ENCODE measurements at places on chromosomes 12 and 14.

DNA sequence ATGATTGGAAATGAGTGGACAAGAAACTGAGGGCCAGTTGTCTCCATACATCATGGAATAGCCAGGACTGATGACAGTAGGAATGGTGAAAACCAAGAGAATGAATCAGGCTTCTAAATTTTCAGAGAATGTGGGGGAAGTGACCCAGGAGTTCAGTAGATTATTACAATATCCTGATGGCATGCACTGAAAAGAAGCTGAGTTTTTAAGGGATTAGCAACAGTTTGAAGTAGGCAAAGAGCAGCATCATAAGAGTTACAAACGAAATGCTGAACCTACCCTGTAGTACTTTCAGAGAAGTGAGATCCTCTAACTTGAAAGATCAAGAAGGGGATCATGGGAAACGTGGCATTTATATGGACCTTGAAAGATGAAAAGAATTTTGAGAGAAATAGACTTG lies 13.2 kb downstream of the SLC2A14 start:
- peak; percentile 48 for DNase-seq

DNA sequence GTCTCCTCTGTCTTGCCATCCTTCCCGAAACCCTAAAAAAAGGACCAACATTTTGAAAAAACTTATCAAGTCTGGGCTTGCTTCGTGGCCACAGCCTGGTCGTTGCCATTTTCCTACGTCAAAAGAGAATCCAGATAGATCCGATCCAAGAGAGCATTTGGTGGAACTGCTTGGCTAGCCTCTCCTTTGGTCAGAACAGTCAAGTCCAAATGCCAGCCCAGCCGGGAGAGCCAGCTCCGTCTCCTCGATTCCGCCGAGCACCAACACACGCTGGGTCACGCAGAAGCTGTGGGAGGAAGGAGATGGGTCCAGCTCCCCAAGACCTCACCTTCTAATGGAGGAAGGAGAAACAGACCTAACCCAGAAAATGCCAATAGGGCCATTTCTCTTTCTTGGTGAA lies 9.3 kb upstream of the PRIMA1 start:
- DNase-seq: no peak

- DNase-seq: no peak
Observed at GRCh38 chr14:57254884-57255283, 13.8 kb downstream of the EXOC5 start.

- DNase-seq: no peak
Observed at GRCh38 chr12:106634206-106634605, 51.4 kb downstream of the RFX4 start.

GRCh38 chr12:117901631-117902030 lies 67.2 kb downstream of the KSR2 start:
- no peak for DNase-seq

- DNase-seq: peak; percentile 84
Observed at GRCh38 chr12:53096089-53096741, 1.3 kb upstream of the IGFBP6 start.

DNA sequence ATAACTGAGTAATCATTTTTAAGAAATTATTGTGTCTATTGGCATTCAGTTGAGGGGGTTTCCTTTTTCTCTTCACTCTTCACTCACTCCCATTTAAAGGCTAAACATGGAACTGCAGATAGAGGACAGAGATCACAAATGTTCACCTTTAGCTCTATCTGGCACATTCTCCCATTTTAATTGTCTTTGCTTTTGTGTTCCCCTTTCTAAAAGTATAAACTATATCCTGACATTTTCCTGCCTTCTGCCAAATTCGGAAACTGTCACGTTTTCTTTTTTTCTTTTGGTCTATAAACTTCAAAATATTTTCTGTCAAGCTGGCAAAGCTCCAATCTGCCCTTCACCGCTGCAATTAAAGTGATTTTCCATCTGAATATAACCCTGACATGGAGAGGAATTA lies 219.8 kb upstream of the CDKN3 start:
- DNase-seq: no peak

GRCh38 chr12:116797885-116798284 lies 59.8 kb downstream of the RNFT2 start:
- DNase-seq: no peak

DNA sequence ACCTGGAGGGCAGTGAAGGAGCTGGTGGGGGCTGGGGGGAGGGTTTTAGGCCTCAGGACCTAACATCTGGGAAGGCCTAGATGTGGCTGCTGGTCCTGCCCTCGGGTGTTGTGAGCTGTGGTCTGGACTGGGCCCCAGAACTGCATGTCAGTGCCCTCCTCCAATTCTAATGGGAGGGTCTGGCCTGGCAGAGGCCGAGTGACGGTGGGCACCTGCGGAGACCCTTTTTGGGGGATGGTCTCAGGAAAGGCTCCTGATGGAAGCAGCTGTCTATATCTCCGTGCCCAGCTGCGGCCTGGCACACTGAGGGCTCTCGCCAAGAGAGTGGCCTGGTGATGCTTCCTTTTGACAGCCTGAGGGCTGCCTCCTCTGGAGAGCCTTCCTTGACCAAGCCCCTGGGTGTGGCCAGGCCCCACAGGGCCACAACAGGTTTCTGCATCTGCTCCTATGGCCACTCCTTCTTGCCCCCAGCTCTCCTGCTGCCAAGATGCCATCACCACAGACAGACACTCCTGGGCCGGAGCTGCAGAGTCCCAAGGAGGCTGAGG lies 5.3 kb downstream of the EXOC3L4 start:
- no peak for DNase-seq

DNA sequence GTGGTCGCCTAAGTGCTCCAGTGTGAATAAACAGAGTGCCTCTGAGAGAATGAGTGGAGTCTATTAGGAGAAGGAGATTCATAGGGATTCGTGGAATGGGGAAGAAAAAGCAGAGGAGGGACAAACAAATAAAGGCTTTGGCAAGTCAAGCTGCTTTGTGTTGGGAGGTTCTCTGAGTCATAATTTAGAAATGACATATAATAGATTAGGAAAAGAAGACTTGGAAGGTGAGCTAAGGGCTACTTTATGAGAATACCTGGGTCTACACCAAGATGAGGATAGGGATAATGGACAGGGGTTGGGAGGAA lies 6.4 kb upstream of the NTN4 start:
- no peak for DNase-seq

GRCh38 chr12:124273630-124274029 lies 21.3 kb upstream of the RFLNA start:
- DNase-seq: no peak

DNA sequence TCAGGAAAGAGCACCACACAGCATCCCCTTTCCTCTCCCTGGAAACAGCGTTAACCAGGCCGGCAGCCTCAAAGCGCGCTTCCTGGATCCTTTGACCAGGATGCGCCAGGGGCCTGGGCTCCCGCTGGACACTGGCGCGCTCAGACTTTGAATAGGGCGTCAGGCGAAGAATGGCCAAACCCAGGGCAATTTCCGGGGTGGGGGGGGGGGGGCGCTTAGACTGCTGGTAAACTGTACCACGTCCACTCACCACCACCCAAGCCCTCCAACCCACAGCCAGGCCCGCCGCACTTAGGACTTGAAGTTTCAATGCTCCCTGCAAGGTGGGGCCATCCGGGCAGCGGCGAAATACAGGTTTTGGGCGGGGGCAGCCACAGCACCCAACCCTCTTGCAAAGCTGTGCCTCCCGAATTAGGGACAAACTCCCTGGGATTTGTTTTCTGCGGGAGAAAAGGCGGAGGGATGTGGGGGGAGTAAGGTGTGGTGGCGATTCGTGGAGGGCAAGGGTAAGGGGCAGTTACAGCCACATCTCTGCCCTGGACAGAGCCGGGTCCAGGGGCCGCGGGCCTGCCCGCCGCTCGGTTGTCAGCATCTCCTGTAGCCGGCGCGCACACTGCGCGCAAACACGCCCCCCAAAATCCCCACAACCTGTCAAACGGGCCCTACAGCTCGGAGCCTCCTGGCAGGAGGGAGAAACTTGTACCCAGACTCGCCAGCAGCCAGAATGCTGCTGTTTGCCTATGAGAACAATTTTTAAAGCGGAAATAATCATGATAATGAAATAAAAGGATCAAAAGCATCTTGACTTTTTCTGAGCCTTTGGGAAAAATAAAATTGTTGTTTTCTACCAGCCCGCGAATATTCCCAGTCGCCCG lies 958 bp downstream of the RTN1 start:
- no peak for DNase-seq

- DNase-seq: no peak
Observed at GRCh38 chr14:102867826-102868580, 54.5 kb upstream of the AMN start.

DNA sequence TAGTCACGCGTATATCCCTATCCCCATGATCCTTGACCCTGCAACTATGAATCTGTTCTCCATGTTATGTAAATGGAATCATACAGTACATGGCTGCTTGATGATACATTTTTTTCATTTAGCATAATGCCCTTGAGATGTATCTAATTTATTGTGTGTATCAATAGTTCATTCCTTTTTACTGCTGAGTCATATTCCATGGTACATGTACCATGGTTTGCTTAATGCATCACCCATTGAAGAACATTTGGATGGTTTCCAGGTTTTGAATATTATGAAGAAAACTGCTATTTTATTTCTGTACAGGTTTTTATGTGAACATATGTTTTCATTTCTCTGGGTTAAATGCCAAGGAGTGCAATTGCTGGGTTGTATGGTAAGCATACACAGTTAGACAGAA lies 4.0 kb upstream of the RNASE10 start:
- DNase-seq: no peak

GRCh38 chr12:25718081-25718731 lies 165.1 kb upstream of the LMNTD1 start:
- no peak for DNase-seq

DNA sequence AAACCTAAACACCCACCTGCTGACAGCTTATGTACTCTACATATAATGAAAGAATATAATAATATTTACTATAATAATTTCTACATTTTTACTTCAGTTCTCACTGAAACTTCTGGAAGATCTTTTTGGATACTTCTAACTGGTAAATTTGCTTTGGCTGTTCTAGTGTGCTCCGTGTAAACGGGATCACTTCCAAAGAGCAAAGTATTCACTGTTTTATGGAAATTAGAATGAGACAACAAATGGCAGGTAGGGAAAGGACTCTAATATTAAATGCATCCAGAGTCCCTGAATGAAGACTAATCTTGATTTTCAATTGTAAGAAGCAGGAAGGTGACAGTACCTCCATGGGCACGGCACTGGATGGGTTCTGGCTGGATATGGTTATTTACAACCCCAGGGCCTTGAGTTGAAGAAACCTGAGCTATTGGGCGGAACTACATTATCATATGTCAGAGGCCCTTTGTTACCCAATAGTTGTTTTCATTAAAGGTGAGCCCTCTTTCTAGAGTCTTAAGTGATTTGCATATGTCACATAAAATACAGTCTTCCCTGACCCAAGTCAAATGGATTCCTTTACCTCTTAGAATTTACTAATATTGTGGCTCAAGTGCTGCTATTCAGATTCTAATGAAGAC lies 10.7 kb downstream of the ERP29 start:
- DNase-seq: no peak

DNA sequence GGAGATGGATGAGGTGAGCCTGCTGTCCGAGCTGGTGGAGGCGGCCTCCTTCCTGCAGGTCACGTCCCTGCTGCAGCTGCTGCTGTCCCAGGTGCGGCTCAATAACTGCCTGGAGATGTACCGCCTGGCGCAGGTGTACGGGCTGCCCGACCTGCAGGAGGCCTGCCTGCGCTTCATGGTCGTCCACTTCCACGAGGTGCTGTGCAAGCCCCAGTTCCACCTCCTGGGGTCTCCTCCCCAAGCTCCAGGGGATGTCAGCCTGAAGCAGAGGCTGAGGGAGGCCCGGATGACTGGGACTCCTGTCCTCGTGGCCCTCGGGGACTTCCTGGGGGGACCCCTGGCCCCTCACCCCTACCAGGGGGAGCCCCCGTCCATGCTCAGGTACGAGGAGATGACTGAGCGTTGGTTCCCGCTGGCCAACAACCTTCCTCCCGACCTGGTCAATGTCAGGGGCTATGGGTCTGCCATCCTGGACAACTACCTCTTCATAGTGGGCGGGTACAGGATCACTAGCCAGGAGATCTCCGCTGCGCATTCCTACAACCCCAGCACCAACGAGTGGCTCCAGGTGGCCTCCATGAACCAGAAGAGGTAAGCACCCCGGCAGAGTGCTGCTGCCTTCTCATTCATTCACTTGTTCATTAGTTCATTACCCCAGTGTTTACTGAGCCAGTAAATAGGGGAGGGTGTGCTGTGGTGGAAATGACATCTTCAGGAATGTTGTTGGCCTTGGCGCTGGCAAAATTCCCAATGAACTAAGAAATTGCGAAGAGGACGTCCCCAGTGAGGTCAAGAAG lies 774 bp upstream of the MANSC4 start:
- DNase-seq: no peak

All from GM04504 (cell line).